Mesenchymal stem cell (in vitro differentiated cells and primary cell): ENCODE measurements at places on chromosomes 11 and 22.

GRCh38 chr11:14320020-14320419, 39.0 kb downstream of the RRAS2 start:
- peak; percentile 59 for DNase-seq
- peaks cover 11% of the 10 kb centered on the region for H3K4me1 ChIP-seq
- no peaks in the 10 kb centered on the region for H3K27me3 ChIP-seq
- H3K27ac ChIP-seq = peak overlapping the region; percentile 12
- no peak overlapping the region for H3K4me3 ChIP-seq

GRCh38 chr11:131877246-131877942, 507.0 kb downstream of the NTM start:
- no peak overlapping the region for H3K27ac ChIP-seq
- H3K4me1 ChIP-seq = no peaks in the 10 kb centered on the region
- H3K27me3 ChIP-seq = no peaks in the 10 kb centered on the region
- no peaks in the 10 kb centered on the region for H3K36me3 ChIP-seq
- no peak for DNase-seq

DNA sequence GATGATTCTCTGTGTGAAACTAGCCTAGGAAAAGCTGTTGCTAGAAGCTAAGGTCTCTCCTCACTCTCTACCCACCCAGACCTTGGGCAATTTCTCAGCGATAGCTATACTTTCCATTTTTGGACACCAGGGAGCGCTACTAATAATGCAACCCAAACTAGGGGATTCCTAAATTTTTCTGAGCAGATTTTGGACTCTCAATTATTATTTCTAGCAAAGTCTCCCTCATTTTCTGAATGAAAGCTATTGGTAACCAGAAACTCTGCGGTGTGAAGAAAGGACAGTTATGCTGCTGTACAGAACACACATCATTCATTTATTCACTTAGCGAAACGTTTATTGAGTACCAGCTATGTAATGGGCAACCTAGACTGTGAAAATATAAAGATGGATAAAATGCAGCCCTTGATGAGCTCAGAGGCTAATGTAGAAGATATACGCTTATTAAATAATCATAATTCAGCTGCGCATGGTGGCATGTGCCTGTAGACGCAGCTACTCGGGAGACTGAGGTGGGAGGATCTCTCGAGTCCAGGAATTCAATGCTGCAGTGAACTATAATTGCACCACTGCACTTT, 6.1 kb upstream of the STIM1 start:
- DNase-seq = peak; percentile 63
- H3K27ac ChIP-seq = no peak overlapping the region
- peaks cover 1% of the 10 kb centered on the region for H3K4me1 ChIP-seq
- no peaks in the 10 kb centered on the region for H3K27me3 ChIP-seq

- H3K27ac ChIP-seq = no peak within 1 kb of the TSS
- DNase-seq = no peak
- no peaks in the 10 kb centered on the region for H3K27me3 ChIP-seq
- peaks cover 3% of the 10 kb centered on the region for H3K4me1 ChIP-seq
- peaks cover 19% of the 10 kb centered on the region for H3K36me3 ChIP-seq
Observed at GRCh38 chr11:18599739-18600230, at the start of gene MISFA. TSS of gene MISFA (plus strand) at chr11:18599789. CDS start at chr11:18599929, 140 bp downstream.

DNA sequence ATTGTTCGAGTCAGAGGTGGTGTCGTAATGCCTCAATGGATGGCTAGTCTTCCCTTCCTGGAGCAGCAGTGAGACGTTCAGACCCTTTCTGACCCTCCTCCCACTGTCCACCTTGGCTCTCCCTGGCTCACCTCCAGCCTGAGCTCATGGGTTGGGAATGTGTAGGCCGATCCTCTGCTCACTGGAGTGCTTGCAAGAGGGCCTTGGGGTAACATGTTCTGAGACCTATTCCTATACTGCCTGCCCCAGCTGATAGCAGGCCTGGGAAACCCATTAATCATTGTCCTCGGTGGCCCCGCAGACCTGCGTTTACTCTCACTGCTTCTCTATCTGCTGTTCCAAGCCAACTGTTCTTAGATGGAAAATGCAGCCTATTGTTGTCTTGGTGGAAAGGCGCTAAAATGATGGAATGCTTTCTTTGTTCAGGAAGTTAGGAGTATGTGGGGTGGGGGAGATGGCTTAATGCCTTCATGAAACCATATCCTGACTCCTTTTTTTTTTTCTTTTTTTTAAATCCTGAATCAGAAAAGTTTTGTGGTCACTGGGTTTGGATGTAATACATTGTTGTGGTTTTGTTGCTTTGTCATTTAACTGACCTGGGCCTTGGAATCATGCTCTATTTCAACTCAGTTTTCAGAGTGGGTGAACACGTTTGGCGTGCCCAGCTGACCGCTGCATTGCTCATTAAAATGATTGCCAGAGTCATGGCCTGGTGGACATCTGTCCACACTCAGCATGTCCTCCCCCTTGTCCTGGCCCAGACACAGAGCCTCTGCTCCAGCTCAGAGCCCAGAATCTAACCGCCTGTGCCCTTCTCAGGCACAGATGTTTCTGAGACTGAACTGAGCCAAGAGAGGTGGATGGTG, 72.5 kb downstream of the MICAL2 start:
- peak overlapping the region; percentile 89 for H3K27ac ChIP-seq
- H3K36me3 ChIP-seq = no peaks in the 10 kb centered on the region
- H3K4me1 ChIP-seq = peaks cover 41% of the 10 kb centered on the region
- H3K4me3 ChIP-seq = no peak overlapping the region
- peak; percentile 91 for DNase-seq

GRCh38 chr22:35961480-35962295, 66.9 kb downstream of the RBFOX2 start:
- peak overlapping the region; percentile 45 for H3K4me3 ChIP-seq
- peaks cover 4% of the 10 kb centered on the region for H3K4me1 ChIP-seq
- no peaks in the 10 kb centered on the region for H3K36me3 ChIP-seq
- no peaks in the 10 kb centered on the region for H3K27me3 ChIP-seq
- peak overlapping the region; percentile 72 for H3K27ac ChIP-seq

- no peaks in the 10 kb centered on the region for H3K27me3 ChIP-seq
- H3K27ac ChIP-seq = no peak overlapping the region
- no peak for DNase-seq
- peaks cover 33% of the 10 kb centered on the region for H3K4me1 ChIP-seq
- H3K36me3 ChIP-seq = peaks cover 7% of the 10 kb centered on the region
Observed at GRCh38 chr22:42945736-42946135, 69.2 kb downstream of the PACSIN2 start.

GRCh38 chr22:44823806-44824205, 71.4 kb downstream of the ARHGAP8 start:
- peaks cover 14% of the 10 kb centered on the region for H3K27me3 ChIP-seq
- no peak overlapping the region for H3K4me3 ChIP-seq
- no peak for DNase-seq
- peaks cover 1% of the 10 kb centered on the region for H3K4me1 ChIP-seq

- no peak overlapping the region for H3K27ac ChIP-seq
- H3K4me3 ChIP-seq = no peak overlapping the region
Observed at GRCh38 chr11:67055812-67056211, 835 bp upstream of the RHOD start.

DNA sequence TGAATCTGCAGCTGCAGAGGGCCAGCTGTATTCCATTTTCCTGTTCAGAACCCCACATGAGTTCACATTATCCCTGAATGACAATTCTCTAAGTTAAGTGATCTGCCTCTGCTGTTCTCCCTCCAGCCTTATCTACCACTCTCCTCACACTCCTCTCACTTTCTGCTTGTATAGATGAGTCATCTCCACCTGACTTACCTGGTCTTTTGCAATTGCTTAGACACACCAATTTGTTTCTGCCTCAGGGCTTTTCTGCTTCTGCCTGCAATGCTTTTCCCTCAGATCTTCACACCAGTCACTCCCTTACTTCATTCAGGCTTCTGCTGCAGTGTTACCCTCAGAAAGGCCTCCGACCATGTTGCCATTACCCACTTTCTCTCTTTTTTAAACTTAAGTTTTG, 118.1 kb downstream of the ATM start:
- H3K36me3 ChIP-seq = peaks cover 8% of the 10 kb centered on the region
- no peak overlapping the region for H3K4me3 ChIP-seq
- H3K4me1 ChIP-seq = no peaks in the 10 kb centered on the region
- no peak overlapping the region for H3K27ac ChIP-seq
- no peaks in the 10 kb centered on the region for H3K27me3 ChIP-seq

- no peaks in the 10 kb centered on the region for H3K27me3 ChIP-seq
- no peaks in the 10 kb centered on the region for H3K36me3 ChIP-seq
- H3K4me1 ChIP-seq = peaks cover 6% of the 10 kb centered on the region
- H3K27ac ChIP-seq = peak overlapping the region; percentile 9
Observed at GRCh38 chr22:32745251-32745995, 56.1 kb upstream of the TIMP3 start.
